ENCODE measurements at places on chromosomes 5 and 9. TPM values are rescaled to one million over a fixed set of nuclear protein-coding genes. Genes with fewer than 3 reads are reported as not detected.

The NELFB gene
- 66.2 TPM for total RNA-seq

- DNase-seq, result no peak
Measured at GRCh38 chr5:54403121-54403520, 52.4 kb upstream of the HSPB3 start.

The PTGS1 gene
- 192 TPM for total RNA-seq

DNA sequence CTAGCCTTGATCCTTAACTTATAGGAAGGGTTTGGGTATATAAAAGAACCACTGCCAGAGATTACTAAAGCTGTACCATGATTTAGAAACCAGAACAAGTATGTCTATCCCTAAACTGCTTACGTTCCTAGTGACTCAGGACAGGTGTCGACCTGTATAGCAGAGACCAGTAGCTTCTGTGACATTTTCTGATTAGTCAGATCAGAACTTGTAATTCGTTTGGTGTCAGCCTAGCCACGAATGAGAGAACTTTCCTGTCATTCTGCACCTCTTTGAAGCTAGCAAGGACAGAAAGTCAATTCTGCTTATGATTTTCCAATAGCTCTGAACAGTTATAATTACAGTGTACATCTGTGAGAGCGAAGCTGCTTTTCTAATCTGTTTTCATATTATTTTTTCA lies 39.5 kb downstream of the PRKACG start:
- DNase-seq, result no peak

- no peak for DNase-seq
Measured at GRCh38 chr5:68533571-68534084, 318.1 kb downstream of the PIK3R1 start.

- DNase-seq, result no peak
Measured at GRCh38 chr9:71119746-71120145, 1.7 kb downstream of the TRPM3 start.

DNA sequence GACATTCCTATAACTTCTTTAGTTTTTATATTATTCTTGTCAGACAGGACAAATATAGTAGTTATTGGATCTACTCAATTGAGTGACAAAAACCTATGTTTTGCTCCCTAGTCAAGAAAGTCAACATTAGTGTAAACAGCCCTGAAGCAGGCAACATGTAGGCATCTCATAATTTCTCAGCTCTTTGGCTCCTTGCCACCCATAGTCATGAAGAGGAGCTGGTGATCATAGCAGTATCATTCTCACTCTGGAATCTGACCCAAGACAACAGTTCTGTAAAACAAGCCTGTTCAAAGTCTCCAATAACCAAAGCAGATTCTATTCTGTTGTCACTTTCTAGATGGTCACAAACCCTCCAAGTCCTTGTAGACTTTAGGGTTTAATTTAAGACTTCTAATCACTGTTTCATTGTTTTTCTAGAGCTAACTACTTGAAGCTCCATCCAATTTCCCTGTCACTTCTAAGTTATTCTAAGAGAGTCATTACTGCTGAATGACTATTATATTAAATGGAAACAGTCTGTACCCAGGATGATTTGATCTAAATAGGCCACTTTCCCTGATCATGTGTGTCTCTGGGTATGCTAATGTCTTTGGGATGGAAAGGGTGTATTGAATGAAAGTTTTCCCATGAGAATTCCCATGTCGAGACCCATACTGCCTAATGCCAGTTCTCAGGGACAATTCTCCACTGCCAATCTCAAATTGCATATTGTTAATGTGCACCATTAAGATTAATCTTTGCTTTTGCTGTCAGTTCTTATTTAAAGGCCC lies 533.3 kb downstream of the ACTL7B start:
- DNase-seq, result no peak

DNA sequence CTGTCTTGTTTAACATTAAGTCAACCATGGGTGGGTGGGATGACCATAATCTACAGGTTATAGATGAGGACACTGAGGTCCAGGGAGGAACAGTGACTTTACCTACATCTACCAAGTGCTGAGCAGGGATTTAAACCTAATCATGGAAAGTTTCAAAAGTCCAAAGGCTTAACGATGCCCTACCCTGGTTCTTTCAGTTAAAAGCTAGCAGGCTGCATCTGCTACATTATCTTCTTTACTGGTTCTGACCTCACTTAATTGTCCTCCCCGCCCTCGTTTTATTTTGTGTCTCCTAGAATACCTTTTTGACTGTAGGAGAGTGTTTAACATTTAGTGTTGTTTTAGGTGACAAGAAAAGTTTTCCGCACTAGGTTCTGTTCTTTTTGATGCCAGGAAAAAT lies 735.2 kb downstream of the TLR4 start:
- DNase-seq, result no peak

DNA sequence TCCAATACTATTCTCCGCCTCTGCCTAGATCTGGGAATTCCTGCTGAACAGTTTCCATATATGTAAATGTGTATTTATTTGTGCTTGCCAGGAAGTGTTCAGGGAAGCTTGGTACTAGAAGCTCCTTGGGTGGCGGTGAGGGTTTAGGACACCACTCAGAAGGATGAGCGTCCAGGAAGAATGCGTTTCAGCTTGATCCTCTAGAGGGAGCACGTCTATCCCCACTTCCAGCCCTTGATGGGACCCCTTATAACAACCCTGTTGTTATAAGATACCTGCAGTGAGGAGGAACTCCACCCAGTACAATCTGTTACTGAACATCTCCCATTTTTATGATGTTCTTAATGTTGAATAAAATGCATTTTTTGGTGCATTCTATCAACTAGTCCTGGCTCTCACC lies 88.9 kb downstream of the CYFIP2 start:
- no peak for DNase-seq

The NOXA1 gene
- total RNA-seq, result 41.5 TPM

The PTGDS gene
- 45.4 TPM for total RNA-seq

- DNase-seq, result no peak
Measured at GRCh38 chr9:74172874-74173273, 324.3 kb upstream of the RORB start.

The PNPLA7 gene
- 16.7 TPM for total RNA-seq

GRCh38 chr5:149161850-149162249 lies 20.6 kb downstream of the ABLIM3 start:
- DNase-seq, result no peak

DNA sequence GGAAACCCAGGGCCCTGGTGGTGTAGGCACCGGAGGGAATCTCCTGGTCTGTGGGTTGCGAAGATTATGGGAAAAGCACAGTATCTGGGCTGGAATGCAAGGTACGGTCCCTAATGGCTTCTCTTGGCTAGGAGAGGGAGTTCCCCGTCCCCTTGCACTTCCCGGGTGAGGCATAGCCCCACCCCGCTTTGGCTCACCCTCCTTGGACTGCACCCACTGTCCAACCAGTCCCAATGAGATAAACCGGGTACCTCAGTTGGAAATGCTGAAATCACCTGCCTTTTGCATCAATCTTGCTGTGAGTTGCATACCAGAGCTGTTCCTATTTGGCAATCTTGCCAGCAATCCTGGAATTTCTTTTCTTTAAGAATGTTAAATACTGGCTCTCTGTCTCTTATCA lies 1429.1 kb downstream of the MAT2B start:
- no peak for DNase-seq

- no peak for DNase-seq
Measured at GRCh38 chr9:7094052-7094451, 336.3 kb downstream of the KDM4C start.

- DNase-seq, result no peak
Measured at GRCh38 chr5:40774623-40775022, 18.9 kb upstream of the TTC33 start.

The F2RL1 gene
- total RNA-seq, result 177 TPM

- DNase-seq, result no peak
Measured at GRCh38 chr5:82551192-82551591, 273.0 kb upstream of the RPS23 start.

The SLC25A2 gene
- total RNA-seq, result 1.5 TPM

The PCAT7 gene
- total RNA-seq, result 1.2 TPM

The FSTL4 gene
- total RNA-seq, result 0.57 TPM

GRCh38 chr5:173890195-173890991 lies 2.2 kb downstream of the CPEB4 start:
- peak; percentile 29 for DNase-seq

DNA sequence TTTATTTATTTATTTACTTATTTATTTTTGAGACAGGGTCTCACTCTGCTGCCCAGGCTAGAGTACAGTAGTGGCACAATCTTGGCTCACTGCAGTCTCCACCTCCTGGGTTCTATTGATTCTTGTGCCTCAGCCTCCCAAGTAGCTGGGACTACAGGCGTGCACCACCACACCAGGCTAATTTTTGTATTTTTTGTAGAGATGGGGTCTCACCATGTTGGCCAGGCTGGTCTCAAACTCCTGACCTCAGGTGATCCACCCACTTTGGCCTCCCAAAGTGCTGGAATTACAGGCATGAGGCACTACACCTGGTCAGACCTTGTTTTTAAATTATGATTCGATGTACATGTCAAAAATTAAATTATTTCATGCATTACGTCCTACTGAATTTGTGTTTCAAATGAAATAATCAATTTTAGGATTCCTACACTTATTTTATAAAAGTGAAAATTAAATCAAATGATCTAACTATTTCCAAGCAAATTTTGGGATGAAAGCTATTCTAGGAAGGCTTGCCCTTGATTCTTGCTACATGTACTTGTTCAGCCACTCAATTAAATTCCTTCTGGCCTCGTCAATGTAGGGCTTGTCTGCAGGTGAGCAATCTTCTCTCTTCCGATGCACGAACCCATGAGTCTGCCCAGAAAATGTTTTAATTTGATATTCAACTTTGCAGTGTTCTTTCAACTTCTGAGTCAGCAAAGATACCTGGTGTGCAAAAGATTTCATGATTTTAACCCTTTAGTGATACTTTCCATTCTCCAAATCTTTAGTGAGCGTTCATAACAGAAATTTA lies 27.6 kb downstream of the CMBL start:
- no peak for DNase-seq

DNA sequence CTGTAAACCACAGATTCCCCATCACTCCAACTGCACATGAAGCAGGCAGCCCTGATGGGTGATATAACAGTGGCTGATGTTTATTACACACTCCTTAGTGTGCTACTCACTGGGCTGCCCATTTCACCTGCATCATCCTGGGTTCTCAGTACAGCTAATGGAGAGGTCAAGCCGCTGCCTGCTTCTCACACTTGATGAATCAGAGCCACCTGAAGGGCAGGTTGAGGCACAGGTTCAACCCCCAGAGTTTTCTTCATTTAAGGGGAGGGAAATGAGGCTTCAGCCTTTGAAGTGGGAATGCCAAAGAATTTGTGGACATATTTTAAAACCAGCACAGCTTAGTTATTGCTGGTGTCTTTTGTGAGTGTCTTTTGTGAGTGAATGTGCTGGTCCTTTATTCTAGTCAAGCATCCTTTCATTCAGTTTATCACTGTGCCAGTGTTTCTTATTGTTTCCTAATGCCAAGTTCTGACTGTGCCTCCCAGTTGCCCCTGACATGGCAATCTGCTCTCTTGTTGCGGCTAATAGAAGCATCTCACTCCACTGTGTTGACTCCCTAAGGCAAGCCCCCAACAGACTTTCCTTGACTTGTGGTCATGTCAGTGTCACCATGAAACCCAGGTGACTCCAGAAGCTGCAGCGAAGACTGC lies 109.2 kb downstream of the FBXL7 start:
- no peak for DNase-seq
